EL (cell line): ENCODE measurements at places on chromosomes 16 and 17.

DNA sequence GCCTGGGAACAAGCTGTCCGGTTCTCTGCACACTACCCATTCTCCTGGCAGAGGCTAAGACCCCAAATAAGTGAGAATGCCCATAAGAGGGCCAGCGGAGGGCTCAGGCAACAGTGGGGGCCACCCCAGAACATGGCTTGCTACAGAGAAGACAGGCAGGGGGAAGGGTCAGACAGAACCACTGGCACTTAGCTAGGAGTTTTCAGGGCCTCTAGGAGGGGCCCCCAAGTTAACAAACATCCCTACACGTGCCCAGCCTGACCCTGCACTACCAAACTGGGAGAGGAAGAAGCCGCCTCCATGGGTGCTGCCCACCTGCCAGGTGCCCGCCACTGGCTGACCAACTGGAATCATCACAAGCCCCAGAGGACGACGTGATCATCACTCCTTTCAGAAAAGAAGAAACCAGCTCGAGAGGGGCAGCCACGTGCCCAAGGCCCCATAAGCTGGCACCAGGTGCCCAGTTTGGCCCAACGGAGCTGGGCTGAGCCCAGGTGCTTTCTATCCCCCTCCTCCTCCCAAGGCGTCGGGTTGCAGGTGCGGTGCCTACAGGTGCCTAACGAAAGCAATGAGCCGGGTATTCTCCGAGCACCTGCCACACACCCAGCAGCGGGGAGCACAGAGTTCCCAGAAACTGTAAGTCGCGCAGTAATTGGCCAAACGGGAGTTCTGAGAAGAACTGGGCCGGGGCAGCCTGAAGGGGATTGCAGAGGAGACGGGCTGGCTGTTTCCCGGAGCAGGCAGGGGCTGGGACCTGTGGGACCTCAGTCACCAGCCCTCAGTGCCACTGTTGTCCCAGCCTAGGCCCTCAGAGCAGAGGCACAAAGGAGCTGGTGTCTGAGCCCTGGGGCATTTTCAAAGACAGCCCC is 13.2 kb downstream of the RPH3AL start:
- no peak for DNase-seq

DNA sequence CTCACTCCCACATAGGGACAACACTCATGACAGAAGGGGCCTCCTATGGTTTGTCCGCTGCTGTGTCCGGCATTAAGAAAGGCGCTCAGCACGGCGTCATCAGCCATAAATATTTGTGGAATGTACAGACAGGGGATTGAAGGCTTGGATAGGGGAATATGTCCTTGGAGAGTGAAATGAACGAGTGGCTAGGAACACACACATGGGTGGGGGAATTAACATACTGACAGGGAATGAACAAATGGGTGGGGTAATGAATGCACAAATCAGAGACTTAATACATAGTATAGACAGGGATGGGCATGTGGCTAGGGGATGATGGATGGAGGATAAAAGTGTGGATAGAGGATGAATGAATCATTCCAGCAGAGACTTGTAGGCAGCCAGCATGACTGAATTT is 154.0 kb upstream of the HSBP1 start:
- DNase-seq = peak; percentile 72

GRCh38 chr17:27414271-27414670 is 42.0 kb upstream of the KSR1 start:
- DNase-seq = peak; percentile 14

GRCh38 chr17:80086616-80087015 is 14.8 kb upstream of the GAA start:
- DNase-seq = no peak

- DNase-seq = no peak
Measured at GRCh38 chr17:36459601-36460000, 26.9 kb upstream of the ZNHIT3 start.

DNA sequence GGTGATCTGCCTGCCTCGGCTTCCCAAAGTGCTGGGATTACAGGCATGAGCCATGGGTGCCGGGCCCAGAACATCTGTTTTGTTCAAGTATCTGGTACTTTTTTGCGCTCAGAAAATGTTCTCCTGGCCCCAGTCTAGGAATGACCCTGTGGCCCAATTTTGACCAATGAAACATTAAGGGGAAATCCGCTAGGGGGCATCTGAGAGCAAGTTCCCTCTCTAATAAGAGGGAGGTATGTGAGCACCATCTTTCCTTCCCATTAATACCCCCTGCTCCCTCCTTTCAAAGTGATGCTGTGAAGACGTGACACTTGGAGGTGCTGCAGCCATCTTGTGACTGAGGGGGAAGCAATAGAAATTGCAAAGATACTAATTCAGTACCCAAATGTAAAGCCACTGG is 16.5 kb upstream of the CLEC3A start:
- peak; percentile 1 for DNase-seq

GRCh38 chr17:54425671-54426070 is 475.0 kb upstream of the TOM1L1 start:
- DNase-seq = no peak

DNA sequence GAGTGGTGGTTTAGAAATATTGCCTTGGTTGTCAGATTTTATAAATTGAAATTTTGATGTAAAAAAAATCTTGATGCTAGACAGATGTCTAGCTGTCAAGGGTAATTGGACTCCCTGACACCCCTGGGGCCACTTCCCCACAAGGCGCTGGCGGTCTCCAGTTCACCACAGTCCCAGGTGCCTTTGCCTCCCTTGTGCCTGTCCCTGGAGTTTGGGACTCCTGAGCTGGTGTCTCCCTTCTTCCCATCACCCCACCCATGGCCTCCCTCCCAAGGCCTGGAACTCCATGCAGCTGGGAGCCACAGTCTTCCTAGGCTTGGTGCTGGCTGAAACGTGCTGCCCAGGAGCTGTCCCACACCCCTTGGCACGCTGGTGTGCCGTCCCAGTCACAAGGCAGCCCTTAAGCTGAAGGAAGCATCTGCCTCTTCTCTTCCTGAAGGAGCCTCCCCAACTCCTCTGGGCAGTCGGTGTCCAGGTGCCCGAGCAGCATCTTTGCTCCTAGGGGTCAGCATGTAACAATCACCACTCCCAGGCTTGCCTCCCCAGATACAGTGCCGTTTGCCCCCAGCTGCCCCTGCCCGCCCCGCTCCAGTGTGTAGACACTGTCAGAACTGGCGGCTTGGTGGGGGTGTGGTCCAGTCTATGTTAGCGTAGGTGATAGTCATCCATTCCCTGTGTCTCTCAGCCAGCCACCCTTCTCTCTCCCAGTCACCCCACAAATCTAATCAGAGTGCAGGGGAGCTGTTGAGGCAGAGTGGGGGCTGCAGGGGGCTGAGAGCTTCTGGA is 26.2 kb downstream of the POLR3E start:
- DNase-seq = no peak

DNA sequence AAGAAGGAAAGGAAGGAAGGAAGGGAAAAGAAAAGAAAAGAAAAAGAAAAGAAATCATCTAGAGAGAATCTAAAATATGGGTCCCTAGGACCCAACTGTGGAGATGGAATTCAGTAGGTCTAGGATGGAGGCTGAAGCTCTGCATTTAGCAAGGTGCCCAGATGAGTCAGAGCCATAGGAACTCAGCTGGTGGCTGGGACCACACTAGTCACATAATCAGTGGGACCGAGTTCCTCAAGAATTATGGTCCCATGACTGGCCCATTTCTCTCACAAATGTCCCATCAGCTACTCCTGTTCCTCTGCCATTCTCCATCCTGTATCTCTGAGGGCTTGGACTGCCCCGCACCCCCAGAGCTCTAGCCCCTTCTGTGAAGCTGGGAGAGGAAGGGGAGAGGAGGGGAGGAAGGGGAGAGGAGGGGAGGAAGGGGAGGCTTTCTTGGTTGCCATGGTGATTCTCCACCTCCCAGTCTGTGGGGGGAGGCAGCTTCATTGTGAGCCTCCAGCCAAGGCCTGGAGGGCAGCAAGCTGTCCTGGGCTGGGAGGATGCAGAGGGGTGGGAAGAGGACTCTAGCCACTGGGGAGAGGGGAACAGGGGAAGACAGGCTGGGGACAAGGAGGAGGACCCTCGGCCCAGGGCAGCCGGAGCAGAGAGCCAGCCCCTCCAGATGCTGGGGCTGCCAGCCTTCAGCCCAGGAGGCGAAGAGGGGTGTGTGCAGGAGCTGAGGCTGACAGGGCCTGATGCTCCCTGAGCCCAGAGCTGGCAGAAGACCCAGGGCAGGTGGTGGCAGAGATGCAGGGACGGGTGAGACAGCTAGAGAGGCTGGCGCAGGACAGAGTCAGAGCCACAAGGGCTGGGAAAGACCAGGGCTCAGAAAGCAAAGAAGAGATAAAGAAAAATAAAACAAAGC is 37.8 kb upstream of the LHX1 start:
- no peak for DNase-seq

GRCh38 chr17:33038740-33039139 is 47.1 kb downstream of the SPACA3 start:
- DNase-seq = peak; percentile 39

GRCh38 chr16:8397223-8397622 is 193.1 kb downstream of the TMEM114 start:
- DNase-seq = no peak

DNA sequence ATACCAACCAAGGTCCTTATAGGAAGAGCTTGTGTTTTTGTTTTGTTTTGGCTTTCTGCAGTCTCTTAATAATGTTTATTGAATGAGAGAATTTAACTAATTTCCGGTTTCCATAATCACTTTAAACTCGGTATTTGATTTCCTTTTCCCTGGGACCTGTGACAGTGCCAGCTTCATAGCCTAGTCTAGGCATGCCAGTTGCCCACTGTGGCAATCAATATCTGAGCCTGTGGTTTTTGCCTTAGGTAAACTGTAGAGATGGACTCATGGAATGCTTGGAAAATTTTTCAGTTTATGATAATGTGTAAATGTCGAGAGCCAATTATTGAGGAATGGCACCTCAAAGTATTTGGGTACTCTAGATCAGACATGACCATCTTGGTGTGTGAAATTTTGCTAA is 78.2 kb downstream of the FTO start:
- DNase-seq = no peak

DNA sequence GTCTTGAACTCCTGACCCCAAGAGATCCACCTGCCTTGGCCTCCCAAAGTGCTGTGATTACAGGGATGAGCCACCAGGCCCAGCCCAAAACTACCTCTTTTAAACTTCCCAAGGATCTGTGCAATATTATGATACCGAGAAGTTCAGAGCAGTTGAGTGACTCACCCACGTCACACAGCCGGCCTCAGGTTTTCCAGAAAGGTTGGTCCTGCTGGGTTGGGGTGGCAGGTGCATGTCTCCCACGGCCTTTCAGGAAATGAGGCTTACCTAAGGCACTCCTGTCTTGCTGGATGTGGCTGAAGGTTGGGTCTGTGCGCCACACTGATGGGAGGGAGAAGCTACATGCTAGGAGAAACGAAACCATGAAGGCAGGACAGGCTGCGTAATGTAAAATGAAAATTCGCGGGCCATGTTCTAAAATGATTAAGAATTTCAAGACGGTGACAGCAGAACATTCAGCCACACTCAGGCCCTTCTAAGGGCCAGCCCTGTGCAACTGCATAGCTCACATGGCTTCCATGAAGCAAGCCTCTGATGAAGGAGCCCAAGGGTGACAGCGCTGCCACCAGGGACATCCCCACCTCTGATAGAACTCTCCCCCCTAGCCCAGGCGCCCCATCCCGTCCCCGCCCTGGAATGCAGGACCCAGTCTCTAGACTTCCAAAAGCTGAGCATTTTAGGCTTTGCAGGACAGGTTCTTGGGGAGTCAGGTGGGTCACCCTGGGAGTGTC is 6.6 kb upstream of the GLIS2 start:
- no peak for DNase-seq

- no peak for DNase-seq
Measured at GRCh38 chr16:31521368-31521767, 6.3 kb upstream of the AHSP start.
